Naive thymus-derived CD8-positive, alpha-beta T cell (primary cell): ENCODE measurements at places on chromosomes 16 and 17.

DNA sequence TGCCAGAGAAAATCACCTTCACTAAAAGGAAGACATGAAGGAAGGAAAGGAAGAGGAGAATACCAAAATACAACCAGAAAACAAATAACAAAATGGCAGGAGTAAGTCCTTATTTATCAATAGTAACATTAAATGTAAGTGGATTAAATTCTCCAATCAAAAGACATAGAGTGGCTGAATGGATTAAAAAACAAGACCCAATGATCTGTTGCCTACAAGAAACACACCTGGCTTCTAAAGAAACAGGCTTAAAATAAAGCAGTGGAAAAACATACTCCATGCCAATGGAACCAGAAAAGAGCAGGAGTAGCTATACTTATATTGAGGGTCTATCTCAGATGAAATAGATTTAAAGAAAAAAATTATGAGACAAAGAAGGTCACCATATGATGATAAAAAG, 86.4 kb upstream of the METRNL start:
- DNase-seq = no peak

DNA sequence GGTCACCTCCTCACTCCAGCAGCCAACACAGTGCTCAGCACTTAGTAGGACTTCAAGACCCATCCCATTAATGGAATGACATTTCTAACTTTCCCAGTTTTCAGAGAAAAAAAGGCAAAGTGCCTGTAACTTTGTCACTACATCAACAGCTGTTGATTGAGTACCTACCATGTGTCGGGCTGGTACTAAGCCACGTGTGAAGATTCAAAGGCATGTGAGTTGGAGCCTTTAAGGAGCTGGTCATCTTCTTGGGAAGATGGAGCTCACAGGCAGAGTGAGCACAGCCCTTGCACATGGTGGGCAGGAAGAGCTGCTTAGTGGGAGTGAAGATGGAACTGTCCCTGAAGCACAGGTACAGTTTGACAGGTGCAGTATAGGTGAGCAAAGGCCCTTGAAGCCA, 88.6 kb downstream of the GNAO1 start:
- no peak for DNase-seq

DNA sequence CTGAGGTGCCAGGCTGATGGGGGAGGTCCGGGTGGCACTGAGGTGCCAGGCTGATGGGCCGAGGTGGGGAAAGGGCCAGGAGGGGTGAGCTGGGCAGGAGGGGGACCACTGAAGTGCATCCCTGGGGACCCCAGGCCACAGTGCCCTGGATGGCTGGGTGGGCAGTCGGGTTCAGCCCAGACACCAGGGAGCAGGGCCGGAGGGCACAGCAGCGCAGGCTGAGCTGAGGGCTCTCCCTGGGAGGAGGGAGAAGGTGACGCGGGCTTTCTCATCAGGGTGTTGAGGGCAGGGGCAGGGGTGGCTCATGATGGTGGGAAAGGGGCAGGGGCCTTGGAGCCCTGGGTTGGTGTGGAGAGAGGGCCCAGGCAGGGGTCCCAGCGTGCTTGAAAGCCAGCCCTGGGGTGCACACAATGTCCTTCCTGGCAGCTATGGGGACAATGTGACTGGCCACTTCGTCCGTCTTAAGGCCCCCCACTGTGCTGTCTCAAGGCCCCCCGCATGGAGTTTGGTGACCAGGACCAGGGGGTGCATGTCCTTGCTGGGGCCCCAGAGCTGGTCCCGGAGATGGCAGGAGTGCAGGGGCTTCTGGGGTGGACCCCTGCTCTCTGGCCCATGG, 16.0 kb downstream of the CD7 start:
- DNase-seq = no peak

- DNase-seq = no peak
Observed at GRCh38 chr16:31114468-31114867, 3.0 kb upstream of the KAT8 start.
